RPMI8226 (cell line): ENCODE measurements at places on chromosomes 5 and 9.

DNA sequence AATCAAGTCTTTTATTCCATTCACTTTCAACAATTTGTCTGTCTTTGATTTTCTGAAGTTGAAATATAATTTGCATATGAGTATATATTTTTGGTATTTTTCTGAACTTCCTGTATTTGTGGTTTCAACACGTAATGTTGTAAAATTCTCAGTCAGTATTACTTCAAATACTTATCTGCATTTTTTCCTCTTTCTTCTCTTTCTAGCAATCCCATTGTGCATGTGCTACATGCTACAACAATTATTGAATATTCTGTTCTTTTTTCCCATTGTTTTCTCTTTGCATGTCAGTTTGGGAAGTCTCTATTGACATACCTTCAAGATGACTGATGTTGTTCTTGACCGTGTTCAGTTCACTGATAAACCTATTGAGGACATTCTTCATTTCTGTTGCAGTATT is 5.6 kb upstream of the ANKRD18A start:
- DNase-seq, result no peak

GRCh38 chr9:86355814-86356213 is 1.6 kb upstream of the TUT7 start:
- DNase-seq, result no peak

- no peak for DNase-seq
Observed at GRCh38 chr5:401146-402034, 41.6 kb upstream of the EXOC3 start.

DNA sequence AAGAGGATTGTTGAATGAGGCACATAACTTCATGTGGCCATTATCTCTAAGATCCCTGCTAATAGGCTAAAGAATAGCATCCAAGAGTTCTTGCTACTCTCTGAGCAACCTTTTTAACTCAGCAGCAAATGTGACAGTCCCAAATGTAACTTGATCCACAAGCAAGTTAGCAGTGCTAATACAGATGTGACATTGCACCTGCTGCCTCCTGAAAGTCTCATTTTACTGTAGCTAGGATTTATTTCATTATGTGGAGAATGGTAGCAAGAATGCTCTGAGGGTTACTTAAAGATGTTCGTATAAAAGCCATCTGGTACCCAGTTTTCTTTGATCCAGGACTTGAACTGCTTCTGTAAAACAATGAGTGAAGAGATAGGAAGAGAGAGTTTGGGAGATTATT is 45.8 kb downstream of the CDH10 start:
- no peak for DNase-seq

DNA sequence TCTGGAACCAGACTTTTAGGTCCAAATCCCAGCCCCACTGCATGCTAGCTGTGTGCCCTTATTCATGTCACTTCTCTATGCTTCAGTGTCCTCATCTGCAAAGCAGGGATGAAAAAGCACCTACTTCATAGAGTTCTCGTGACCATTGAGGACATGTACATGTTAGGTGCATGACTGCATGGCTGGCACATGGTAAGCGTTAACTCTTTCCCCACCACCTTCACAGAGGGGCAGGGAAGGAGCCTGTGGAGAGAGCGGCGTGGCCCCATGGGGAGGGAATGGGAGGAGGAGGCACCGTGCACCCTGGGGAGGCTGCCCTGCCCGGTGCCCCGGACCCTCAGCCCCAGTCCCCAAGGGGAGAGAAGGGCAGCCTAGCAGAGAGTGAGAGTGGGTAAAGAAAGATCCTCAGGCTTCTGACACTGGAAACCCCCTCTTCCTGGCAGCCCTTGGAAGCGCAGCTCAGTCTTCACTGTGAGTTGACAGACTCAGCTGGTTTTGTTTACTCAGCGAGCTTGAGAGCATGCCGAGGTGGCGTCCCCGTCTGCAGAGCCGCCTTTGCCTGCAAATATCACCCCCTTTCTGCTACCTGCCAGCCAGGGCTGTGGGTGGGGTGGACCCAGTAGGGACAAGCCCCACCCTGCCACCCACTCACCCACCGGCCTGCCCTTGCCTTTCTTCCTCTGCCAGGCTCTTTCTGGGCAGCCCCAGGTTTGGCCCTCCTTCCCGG is 10.6 kb upstream of the ANGPTL2 start:
- DNase-seq, result no peak

DNA sequence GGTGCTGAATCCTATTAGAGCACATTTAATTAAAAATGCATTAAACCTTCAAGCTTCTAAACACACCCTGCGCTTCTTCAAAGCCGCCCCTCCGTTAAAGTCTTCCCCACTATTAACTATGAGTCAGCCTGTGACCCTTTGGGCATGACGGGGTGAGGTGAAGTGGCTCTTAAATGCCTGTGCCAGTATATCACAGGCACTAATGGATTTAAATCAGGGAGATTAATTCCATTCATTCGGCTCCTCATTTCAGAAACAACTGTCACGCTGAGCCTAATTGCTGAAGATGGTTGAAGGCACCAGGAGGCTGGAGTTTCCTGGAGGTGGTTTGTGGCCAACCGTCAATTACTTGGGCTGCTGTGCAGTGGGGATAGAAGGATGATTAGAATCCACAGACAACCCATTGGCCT is 192.6 kb upstream of the MSX2 start:
- no peak for DNase-seq

DNA sequence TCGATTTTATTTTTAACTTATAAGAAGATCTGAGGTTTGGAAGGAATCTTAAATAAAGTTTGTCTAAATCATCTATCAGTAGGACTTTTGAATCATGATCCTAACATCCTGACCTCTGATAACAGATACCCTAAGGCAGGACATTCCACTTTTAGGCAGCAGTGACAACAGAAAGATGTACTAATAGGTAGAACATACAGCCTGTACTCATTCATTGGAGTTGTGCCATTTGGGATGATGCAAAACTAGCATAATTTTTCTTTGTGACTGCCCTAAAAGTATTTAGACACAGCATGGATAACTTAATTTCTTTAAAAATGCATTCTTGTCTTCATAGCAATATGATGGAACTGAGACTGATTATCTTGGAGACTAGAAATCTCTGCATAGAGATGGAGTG is 39.7 kb downstream of the CDC42SE2 start:
- DNase-seq, result no peak

- no peak for DNase-seq
Observed at GRCh38 chr9:131477367-131477766, 25.4 kb upstream of the POMT1 start.

GRCh38 chr9:30670805-30671562 is 1713.5 kb upstream of the ACO1 start:
- no peak for DNase-seq

- no peak for DNase-seq
Observed at GRCh38 chr5:139426203-139426885, 13.0 kb downstream of the DNAJC18 start.

- DNase-seq, result peak; percentile 57
Observed at GRCh38 chr9:69605406-69605805, 66.8 kb downstream of the APBA1 start.

DNA sequence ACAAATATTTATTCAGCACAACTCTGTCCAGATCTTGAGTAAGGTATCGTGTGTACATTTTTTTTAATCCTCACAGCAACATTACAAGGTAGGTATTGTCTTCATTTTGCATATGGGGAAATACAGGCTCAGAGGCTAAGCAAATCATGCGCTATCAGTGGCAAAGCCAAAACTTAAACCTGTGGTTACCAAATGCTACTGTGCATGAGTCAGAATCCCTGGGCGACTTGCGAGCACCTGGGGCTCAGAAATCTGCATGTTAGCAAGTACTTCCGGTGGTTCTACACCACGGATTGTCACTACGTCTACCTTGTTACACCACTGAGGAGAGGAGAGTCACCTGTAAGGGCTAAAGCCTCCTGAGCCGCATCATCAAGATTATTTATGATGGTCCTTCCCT is 21.3 kb downstream of the C5orf58 start:
- no peak for DNase-seq

DNA sequence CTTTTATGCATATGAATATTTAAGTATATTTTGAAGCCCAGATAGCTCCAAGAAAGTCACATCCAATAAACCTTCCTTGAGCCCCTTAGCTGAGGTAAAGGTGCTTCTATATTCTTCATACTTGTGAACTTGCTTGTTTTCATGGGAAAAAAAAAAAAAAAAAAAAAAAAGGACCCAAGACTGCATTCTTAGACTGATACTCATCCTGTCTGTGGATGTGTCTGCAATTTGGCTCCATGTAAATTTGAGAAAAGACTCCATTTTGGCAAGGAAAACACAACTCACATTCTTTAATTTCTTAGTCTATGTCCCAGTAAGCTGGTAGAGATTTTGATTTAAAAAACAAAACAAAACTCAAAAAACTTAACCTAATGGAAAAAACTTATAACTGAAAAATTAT is 238.3 kb downstream of the FBXL17 start:
- DNase-seq, result no peak

GRCh38 chr5:113215401-113216060 is 219.3 kb downstream of the TSSK1B start:
- DNase-seq, result no peak

DNA sequence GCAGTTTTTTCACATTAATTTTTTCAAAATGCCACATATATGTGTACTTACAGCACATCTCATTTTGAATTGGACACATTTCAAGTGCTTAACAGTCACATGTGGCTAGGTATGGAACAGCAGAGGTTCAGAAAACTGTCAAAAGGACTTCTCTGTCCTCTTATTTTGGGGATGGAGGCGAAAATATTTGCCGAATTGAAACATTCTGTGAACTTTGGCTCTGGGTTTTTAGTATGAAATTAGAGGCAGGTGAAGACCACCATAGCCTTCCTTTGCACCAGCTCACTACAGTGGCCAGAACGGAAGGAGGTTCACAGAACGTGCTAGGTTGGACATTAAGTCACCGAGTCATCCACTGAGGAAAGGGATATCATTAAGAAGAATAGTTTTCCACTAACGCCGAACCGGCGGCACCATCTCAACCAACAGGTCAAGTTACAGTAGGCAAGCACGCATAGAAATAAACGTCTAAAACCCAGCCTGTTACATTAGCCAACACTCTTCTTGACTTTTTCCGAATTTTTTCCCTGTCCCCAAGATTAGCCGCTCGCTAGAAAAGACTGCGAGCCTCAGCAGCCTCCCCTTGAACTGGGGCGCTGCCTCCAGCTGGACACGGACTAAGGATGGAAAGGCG is 1.8 kb upstream of the TLE4 start:
- DNase-seq, result no peak

GRCh38 chr9:32384002-32384363 is 460 bp upstream of the ACO1 start:
- DNase-seq, result no peak

DNA sequence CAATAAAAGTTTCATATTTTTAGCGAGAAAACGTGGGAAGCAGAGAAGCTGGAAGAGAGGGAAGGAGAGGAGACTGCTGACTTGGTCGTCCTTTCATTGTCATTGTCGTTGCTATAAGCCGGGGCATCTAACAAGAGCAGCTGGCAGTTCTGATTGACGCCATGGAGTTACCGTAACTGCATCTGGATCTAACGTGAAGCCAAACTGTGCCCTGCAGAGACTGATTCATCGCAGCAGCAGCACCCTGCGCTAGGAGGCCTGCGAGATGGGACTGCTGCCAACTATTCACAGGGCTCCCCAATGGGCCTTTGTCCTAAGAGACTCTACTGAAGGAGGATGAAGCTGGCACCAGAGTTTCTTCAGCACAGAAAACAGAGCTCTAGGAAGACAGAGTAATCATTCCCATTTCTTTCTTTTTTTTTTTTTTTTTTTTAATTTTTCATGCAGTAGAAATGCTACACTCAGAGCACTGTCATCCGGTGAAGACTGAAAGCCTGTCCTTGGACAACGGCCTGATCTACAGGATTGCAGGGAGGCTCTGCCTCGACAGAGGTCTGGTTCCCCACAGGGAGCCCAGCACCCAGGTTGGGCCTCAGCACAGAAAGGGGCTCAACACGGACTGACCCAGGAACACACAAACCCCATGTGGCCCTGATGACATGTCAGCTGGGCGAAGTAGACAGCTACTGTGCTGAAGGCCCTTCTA is 47.8 kb downstream of the RETREG1 start:
- DNase-seq, result peak; percentile 23

DNA sequence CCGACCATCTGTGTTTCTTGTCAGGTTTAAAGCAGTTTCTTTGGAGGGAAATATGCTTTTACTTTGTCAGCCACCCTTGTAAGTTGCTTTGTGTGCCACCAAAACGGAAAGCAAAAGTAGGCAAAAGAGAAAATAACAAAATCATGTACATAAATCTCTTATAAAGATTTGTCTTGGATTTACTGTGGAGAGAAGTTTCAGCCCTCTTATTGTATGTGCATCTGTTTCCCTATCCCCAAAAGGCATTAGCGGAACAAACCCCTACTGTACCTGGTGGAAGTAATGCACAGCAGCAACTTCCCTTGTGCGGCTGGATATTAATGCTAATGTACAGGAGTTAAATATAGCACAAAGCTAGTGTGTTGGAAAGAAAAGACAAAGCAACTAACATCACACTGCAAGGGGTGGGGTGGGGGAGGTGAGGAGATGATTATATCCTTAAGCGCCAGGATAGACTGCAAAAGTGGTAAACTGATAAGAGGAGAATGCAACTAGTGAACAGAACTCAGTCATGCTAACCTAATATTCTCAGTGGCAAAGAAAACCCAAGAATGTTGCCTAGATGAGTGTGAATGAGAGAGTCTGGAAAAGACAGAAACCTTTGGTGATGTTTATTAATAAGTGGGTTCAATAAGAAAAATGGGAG is 396.5 kb upstream of the MEF2C start:
- DNase-seq, result no peak

- no peak for DNase-seq
Observed at GRCh38 chr5:9869616-9870288, 239.6 kb upstream of the TAS2R1 start.

GRCh38 chr5:1643651-1644392 is 120.1 kb upstream of the LPCAT1 start:
- no peak for DNase-seq

GRCh38 chr5:164742025-164742424 is 1236.6 kb downstream of the MAT2B start:
- peak; percentile 14 for DNase-seq

- DNase-seq, result peak; percentile 62
Observed at GRCh38 chr5:134494780-134495179, 30.7 kb upstream of the JADE2 start.

DNA sequence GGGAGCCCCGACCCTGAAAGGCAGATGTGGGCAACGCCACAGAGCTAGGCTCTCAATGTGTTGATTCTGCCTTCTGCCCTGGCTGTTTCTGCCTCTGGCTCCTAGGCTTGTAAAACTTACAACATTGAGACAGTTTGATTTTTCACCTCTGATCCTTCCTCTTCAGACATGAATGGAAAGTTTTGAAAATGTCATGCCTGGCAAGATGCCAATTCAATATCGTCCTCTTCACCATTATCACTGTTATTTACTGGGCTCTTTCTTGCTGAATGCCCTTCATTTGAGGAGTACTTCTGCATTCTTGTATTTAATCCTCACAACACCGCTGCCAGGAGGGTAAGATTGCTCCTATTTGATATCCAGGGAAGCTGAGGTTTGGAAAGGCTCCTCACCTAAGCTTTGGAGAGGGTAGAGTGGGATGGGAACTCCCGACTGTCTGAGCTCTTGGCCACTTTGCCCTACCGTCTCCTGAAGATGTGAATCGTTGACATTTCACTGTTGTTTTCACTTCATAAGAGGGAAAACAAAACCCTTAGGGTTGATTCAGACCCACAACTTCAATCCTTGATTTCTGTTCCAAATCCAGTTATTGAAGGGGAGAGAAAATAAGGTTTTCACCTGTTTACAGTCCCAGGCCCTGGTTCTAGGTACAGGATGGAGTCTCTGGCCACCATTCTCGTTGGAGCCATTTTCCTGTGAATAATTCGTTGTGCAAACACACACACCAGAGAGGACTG is 12.7 kb upstream of the FGF1 start:
- no peak for DNase-seq

GRCh38 chr9:96158909-96159575 is 142.9 kb downstream of the HSD17B3 start:
- DNase-seq, result no peak

- DNase-seq, result no peak
Observed at GRCh38 chr9:72984226-72984947, 31.5 kb upstream of the ALDH1A1 start.
